ENCODE measurements at places on chromosomes 5 and 9.

DNA sequence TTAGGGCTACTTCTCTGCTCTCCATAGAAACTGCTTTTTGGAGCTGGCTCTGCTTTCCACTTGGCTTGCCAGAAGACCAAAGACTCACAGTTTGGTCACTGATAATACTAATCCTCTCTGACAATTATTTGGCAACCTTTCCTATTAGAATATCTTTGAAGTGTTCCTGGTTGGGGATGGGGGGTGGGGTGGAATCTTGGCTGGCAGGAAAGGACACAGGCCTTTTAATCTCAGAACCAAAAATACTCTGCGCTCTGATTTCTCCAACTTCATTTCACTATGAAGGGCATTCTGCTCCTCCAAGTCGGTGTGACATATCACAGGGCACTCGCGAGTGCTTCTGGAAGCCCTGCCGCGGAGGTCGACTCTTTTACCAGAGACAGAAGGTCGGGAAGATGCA lies 1329.0 kb upstream of the WWC1 start:
- DNase-seq, result no peak

- no peak for DNase-seq
Observed at GRCh38 chr5:141486091-141486490, 1.3 kb downstream of the PCDHGC4 start.

- DNase-seq, result no peak
Observed at GRCh38 chr5:162641142-162641813, 573.7 kb downstream of the GABRG2 start.

GRCh38 chr5:113081881-113082546 lies 105.4 kb downstream of the DCP2 start:
- no peak for DNase-seq

DNA sequence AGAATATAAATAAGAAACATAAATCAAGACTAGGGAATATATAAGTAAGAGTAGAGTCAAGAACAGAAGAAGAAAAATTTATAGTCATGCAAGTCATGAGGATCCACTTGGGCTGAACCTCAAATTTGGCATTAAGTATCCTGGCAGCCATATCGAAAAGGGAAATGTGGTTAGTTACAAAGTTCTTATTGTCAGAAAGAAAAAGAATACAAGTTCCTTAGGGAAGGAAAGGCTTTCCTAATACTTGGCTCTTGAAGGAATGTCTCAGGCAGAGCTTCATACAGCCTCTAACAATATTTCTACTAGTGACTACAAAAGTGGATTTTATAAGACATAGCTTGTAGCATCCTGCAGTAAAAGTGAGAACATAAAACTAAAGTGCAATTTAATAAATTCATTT lies 45.4 kb downstream of the TMEM252 start:
- no peak for DNase-seq

GRCh38 chr9:71549023-71549422 lies 219.3 kb downstream of the CEMIP2 start:
- DNase-seq, result no peak

DNA sequence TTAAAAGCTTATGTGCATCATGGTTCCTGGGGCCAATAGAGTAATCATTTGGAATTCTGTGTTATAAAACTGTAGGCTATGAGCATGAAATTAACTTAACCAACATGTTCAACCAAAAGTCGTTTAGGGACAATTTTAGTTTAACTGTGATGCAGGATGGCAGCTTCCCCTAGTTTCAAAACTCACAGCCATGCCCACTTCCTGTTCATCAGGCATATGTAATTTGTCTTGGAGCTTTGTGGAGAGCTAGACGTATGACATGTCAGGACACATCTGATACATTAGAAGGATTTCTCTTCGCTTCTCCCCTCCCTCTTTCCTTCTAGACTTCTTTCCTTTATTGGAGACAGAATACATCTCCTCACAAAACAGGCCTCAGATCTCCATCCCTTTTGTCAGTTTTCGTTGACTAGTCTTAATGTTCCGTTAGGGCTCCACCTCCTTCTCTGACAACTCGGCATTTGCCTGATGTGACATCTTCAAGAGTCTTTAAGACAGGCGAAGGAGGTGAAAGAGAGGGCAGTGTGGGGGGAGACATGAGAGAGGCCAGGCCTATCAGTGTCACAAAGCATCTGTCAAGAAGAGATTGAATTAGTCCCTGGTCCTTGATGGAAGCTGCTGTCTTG lies 176.0 kb downstream of the MSX2 start:
- DNase-seq, result no peak

GRCh38 chr5:135269931-135270421 lies 129.1 kb downstream of the MACROH2A1 start:
- DNase-seq, result no peak

DNA sequence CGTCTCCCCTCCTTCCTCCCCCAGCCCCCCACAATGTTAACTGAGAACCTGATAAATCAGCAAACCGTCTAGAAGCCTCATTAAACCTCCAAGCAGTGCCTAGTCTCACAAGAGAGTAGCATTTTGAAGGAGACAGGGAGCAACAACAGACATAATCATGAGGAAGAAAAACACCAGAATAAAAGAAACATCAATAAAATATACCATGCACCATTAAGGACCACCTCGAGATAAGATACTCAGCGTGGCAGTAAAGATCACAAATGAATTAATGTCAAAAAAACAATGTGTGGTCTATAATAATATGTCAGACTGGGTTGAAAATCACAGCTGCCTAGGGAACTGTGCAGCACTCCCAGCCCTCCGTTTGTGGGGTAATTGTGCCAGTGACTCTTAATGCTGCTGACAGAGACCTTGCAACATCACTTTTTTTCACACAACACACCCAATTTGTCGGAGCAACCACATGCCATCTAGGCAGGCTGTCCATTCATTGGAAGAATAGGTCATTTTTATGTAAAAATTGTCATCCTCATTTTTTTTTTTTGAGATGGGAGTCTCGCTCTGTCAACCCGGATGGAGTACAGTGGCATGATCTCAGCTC lies 450.8 kb upstream of the WWC1 start:
- DNase-seq, result no peak

DNA sequence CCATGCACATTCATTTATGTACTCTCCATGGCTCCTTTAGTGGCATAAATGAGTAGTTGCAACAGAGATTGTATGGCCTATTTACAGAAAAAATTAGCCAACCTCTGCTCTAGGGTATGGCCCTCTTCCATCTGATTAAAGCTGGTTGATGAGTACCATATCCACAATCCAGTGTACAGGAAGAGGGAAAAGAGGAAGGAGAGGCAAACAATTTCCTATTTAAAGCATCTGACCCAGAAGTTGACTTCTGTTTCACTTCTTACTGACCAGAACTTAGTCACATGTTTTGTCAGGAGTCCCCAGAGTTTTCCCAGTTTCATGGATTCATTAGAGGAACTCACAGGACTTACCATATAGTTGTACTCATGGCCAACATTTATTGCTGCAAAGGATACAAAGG lies 68.6 kb upstream of the STARD4 start:
- DNase-seq, result no peak

DNA sequence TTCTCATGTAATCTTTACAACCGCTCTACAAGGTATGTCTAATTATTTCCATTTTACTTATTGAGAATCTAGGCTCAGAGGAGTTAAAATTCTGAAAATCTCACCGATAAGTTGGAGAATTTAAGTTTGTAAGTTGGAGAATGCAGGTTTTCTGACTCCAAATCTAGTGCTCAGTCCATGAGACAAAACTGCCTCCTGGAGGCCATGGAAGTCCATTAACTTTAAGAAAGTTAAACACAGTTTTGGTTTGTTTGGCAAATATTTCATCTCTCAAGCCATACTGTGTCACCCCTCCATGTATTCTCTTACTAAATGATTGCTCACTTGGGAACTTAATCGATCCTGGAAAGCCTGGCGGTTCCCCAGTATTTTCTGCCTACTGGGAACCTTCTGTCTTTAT lies 52.6 kb downstream of the INIP start:
- DNase-seq, result no peak

DNA sequence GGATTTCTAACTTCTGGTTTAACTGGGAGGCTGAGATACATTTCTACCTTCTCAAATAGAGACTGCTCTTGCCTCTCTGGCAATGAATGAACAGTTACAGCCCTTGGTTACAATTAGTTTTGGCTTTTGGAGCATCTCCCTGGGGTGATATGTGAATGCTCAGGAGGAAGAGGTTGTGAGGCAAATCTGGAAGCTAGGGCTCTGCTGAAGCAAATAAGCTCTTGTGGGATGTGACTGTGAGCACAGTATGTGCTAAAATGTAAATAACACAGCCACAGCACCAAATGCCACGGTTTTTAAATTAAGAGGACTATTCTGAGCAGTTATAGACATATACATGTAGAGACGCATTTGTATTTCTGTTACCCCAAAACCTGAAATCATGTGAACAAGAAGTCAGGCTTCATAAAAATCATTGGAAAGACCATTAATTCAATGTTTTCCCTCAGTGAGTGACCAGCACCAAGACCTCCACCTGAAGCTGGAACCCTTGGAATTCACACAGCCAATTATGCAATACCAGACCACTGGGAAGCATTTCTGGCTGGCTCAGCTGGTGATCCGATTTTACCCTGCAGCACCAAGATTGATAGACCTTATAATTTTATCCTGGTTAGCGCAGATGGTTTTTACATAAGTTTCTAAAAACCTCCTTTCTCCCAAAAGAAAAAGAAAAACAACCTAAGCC lies 3.0 kb upstream of the SLC44A1 start:
- DNase-seq, result no peak

DNA sequence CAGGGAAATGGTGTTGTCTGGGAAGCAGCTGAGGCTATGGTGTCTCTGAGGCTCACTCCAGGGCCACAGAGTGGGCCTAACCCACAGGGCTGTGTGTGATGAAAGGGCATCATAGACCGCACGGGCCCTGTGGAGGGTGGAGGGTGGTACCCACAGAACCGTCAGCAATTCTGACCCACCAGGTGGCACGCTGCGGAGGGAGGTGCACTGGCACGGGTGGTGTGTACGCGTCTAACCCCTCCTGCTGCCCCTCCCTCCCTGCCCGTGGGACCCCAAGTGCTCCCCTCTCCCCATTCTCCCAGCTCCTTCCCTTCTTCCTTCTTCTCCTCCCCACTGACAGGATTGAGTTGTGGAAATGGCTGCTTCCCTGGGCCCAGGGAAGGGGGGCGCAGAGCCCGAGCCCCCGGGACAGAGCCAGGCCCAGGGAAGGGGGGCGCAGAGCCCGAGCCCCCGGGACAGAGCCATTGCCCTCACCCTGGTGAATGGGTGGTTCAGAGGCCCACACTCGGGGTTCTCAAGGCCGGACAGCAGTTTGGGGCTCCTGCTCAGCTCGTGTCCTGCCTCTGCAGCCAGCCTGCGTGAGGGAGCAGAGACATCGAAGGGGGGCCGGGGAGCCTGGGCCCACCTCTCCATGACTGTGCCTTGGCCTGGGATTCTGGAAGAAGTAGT lies 6.8 kb downstream of the LCN10 start:
- no peak for DNase-seq

DNA sequence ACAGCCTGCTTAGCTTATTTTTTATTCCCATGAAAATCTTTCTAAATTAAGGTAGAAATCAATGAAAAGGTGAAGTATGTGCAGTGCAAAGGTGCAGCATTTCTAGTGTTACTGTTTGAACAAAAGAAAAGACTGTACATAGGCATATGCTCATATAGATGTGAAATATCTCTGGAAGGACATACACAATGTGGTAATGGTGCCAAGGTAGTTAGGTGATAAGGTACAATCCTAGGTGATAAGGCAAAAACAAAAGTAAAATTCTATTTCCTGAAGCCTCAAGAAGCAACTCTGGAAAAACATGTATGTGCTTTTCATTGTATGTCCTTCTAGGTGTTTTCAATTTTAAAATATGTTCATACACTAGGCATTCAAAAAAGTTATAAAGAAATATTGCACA lies 139.4 kb upstream of the PTGER4 start:
- DNase-seq, result no peak

- DNase-seq, result no peak
Observed at GRCh38 chr5:163915481-163915961, 410.1 kb downstream of the MAT2B start.

DNA sequence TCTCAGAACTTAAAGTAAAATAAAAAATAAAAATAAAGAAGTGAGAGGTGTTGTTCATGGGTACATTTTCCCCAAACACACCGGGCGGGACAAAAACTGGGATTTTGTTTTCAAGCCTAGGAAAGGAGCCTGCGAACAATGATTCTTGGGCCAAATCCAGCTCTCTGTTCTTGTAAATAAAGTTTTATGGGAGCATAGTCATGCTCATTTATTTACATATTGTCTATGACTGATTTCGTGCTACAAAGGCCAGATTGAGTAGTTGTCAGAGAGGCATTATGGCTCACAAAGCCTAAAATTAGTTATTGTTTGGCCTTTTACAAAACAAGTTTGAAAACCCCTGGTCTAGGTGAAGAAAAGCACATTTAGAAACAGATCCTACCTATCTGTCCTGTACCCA lies 821.0 kb upstream of the GRAMD2B start:
- DNase-seq, result no peak

- no peak for DNase-seq
Observed at GRCh38 chr5:14595189-14595588, 13.6 kb downstream of the OTULINL start.

DNA sequence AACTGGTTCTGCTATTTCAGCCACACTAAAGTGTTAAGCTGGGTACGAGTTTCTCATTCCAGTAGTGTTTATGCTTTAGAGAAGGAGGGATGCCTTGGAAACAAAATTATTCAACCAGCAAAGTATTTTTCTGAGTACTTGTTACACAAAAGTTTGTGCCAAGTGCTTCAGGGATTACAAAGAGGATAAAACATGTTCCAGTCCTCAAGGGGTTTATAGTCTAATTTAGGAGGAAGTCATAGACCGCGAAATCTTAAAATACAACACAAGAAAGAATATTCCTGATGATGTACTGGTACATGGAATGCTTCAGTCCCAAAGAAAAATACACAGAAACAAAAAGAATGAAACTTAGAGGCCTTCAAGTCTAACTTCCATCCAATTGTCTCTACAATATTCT lies 85.4 kb upstream of the NR4A3 start:
- DNase-seq, result no peak

- no peak for DNase-seq
Observed at GRCh38 chr5:14467886-14468285, 113.7 kb upstream of the OTULINL start.

DNA sequence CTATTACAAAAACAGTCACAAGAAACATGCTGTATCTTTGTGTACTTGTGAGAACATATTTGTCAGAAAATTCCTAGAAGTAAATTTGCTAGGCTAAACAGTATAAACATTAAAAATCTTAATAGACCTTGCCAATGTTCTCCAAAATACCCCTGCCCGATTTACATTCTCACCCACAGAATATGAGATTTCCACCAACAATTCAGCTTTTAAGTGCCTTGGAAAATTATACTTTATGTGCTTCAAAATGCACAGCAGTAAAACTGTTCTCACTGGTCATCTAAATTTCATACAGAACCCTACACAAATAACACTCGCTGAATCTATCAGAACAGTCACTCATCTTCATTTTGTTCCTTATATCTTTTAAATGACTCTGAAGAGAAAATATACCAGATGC lies 5.5 kb downstream of the MLLT3 start:
- DNase-seq, result no peak

DNA sequence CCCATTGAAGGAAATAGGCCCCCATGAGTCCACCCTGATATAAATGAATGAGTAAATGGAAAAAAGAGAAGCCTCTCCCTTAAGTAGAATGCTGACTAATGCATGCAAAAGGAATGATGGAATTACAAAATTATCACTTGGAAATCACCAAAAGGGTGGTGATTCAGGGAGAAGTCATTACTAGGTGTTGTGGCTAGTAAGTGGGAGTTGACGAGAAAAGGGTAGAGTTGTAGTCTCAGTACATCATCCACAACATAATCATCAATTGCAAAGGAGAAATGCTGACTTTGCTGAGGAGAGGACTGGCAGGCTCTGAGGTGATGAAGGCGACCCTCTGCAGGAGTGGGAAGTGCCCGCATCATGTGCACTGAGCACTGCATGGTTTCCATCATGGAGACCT lies 201.5 kb upstream of the S1PR3 start:
- no peak for DNase-seq

Measured in type B pancreatic cell (in vitro differentiated cells).